ENCODE measurements at places on chromosomes 5 and 9.

- DNase-seq: no peak
Observed at GRCh38 chr5:177327539-177328522, 16.1 kb upstream of the MXD3 start.

GRCh38 chr9:16482764-16483163 is 387.7 kb downstream of the BNC2 start:
- DNase-seq: no peak

- DNase-seq: peak; percentile 52
Observed at GRCh38 chr9:35675732-35676392, 2.1 kb downstream of the CA9 start.

GRCh38 chr9:88391921-88392320 is 3.7 kb downstream of the SPIN1 start:
- no peak for DNase-seq

- peak; percentile 11 for DNase-seq
Observed at GRCh38 chr9:105479846-105480245, 32.0 kb downstream of the FSD1L start.

Measured in GM03348 (cell line).